Cerebellar cortex (tissue), 1 donor: ENCODE measurements at places on chromosomes 2 and 18.

- no peak for DNase-seq
Observed at GRCh38 chr2:219772103-219772635, 144.7 kb downstream of the SLC4A3 start.

DNA sequence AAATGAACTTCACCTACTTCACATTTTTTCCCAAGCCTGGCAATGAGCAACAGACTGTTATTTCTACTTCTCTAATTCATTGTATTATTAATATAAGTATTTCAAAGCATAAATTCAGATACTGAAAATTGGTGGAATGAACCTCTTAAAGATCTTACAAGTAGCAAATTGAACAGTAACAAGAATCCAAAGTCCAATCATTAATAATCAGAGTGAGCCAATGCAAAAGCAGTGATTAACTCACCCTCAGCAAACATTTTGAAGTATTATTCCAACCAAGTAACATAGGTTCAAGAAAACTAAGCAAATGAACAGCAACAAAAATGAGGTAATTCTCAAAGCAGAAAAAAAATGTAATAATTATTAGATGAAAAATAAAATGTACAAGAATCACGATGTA is 288.1 kb upstream of the ZC3H15 start:
- no peak for DNase-seq

DNA sequence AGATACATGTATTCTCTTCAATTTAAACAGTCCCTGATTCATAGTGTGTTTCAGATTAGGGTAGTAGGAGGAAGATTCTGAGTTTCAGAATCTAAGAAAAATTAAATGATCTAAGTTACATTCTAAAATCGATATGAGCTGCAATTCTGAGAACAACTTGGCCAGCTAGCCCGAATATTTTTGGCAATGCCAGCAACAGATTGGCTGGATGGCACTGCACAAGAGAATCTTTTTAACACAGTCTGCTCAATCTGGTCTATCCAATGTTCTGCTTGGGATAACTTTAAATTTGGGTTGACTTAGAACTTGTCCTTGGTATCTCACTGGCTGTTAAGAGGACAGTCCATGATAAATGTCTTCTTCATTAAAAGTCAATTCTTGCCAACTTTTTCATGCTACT is 853.9 kb downstream of the NRXN1 start:
- DNase-seq, result peak; percentile 73

DNA sequence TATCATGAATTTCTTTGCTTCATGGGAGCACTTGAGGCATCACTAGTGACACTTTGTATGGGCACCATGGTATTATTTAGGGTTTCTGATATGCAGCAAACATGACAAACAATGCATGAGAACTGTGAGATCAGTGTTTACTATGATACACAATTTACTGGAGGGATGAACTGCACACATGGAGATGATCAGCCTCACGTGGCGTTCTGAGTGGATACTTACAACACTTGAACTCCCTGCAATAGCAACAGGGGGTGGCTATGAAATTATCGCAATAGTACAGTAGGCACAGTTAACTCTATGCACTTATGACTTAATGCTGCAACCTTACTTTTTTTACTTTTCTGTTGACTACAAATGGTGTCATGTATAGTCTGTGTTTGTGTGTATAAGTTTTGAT is 18.5 kb upstream of the UGT1A8 start:
- no peak for DNase-seq

GRCh38 chr2:204849892-204850291 is 304.6 kb downstream of the PARD3B start:
- DNase-seq, result no peak
